ENCODE measurements at places on chromosomes 3 and 15.

- DNase-seq = no peak
Measured at GRCh38 chr3:184602372-184603150, 41.0 kb downstream of the EPHB3 start.

DNA sequence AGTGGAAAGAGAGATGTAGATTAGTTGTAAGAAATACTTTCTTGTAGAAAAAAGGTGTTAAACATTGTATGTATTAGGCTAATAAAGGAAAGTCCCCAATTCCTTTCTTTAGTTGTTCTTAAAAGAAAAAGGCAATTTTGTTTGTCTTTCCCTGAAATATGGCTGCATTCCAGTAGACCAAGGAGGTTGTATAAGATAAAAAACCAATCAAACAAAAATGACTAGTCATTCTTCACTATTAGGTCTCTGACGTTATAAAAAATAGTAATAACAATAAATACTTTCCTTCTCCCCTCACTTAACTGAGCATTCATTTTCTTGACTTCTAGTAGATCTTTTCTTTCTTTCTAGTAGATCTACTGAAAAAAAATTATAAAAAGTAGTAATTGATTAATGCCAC is 8.6 kb upstream of the PPM1L start:
- DNase-seq = no peak

DNA sequence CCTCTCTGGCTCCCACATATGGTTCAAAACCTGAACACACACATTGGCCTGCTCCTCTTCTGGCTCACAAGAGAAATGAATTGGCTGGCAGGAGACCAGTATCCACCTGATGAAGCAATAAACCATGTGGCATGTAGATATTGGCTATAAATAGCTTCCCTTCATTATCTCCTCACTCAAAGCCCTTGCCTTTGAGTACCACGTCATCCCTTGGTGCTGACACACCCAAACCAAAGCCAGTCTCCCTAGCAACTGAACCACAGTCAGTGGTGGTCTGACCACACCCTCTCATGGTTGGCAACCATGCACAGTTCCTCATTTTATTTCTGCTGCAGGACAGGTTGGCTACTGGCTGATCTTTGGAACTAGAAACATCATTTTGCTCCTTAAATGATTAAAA is 98.8 kb downstream of the ZNF621 start:
- DNase-seq = no peak

DNA sequence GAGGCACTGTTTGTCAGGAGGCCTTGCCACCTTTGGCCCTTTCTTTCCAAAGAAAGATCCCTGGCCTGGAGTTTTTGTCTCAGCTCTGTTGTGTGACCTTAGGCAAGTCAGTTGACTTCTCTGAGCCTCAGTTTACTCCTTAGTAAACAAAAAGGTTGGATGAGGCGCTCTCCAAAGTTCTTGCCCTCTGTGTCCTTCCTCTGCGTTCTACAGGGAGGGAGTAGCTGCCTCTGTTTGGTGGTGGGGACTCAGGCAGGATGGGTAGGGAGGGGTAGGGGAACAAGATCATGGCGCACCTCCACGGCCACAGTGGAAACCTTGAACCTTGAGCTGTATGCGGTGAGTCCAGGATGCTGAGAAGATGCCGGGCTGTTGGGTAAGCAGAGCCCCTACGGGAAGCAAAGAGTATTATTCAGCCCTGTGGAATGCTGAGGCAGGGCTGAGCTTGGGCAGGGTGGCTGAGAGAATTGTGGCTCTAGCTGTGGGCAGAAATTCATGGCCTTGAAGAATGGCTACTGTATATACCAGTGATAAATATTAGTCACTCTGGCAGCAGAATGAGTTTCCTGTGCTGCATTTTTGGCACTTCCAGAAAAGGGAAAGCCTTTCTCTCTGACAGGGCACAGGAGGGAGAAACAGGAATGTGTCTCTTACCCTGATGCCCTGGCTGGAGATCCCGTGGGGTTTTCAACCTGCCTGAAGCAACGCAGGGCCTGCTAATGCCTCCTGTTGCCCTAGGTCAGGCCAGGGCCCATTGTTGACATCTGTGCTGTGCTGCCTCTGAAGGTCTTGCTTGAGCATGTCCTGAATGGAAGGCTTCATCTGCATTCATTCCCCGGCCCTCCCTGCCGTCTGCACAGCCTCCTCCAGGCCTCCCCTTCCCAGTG is 39.9 kb downstream of the SMAD3 start:
- no peak for DNase-seq

GRCh38 chr3:155110022-155110421 is 29.9 kb downstream of the MME start:
- no peak for DNase-seq

DNA sequence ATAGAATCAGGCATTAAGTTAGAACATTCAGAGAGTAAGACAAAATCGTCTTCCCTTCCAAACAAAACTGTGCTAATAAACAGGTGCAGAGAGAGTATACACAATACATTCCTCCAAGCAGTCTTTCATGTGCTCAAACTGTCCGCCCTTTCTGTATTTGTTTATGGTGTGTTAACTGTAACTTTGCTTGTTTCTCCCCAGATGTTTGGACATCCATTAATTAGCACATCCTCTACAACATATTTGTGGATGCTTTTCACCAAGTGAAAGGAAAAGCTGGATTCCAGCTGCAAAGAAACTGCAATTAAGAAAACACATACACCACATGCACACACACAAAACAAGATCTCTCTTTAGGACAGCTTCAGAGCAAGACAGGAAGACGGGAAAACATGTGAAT is 912.6 kb downstream of the NTRK3 start:
- DNase-seq = no peak

DNA sequence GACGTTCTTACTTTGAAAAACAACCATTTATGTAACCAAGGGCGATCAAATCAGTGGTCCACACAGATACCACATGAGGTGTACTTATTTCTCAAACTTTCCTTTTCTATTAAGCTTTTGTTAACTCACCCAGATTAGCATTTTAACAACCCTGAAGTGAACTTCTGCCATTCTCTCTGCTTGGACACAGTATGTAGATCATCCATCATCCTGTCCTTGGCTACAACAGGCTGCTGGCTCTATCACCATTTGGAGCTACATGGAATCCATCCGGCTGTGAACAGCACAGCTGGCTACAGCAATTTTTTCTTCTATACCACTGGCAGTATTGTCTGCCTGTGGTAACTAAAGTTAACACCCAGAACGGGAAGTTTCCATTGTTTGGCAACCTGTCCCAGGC is 4.4 kb downstream of the SEMA6D start:
- DNase-seq = no peak

DNA sequence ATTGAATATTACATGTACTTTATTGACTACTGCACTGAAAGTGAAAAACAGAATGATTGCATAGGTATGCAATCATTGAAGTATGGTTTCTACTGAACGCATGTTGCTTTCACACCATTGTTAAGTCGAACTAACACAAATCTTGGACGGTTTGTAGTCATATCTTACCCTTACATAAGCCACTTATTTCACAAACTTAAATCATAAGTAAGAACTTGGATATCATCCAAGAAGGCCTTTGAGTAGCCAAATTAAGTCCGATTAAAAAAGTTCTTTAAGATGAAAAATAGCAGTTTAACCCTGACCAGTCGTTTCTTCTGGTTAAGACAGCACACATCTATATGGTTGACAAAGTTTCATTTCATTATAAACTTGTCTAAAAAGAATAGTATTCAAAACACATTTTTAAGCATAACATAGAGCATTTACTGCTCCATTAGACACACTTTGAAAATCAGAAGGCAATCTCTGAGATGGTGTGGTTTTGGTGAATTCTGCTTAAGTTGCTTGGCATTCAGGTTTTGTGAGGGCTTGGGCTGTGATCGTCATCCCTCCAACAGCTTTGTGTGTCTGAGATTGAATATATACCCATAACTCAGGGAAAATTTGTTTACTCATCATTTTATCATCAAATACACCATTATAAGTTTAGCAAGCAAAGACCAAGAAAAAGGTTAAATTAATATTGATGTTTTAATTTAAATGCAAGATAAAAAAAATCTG is 92.2 kb downstream of the NFKBIZ start:
- DNase-seq = no peak

GRCh38 chr3:58250093-58250707 is 12.6 kb downstream of the ABHD6 start:
- DNase-seq = no peak

DNA sequence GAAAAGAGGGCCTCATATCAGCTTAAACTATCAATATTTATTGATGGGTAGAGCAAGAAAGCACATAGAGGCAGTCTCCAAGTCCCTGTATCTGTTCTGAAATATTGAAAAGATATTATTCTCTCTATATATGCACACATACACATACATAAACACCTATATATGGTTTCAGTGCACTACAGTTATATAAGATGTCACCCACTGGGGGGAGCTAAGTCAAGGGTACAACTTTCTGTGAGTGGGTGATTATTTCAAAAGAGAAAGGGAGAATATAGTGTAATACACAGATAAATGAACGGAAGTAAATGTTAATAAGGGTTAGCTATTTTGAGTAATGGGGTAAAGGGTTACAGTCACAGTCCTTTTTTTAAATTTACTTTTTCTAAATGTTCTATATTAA is 8.8 kb downstream of the SNTN start:
- DNase-seq = no peak

GRCh38 chr15:89824607-89824867 is 9.9 kb upstream of the ANPEP start:
- no peak for DNase-seq

DNA sequence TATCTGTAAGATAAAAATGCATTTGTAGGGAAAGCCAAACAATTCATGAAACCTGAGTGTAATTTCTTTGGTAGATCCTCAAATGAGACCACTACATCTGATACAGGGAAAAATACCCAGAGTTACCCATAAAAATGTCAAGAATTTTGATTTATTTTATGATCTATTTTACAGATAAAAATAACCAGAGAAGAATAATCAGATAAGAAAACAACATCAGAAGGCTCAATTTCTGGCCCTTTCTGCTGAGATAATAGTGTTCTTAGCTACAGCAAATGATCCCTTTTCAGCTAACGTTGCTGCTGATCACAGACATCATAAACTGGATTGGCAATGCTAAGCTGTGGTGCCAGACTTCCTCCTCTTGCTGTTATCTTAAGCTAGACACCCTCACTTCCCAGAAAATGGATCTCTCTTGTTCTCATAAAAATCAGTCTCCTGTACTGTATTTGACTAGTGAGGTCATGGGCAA is 21.3 kb upstream of the TMEM108 start:
- no peak for DNase-seq

DNA sequence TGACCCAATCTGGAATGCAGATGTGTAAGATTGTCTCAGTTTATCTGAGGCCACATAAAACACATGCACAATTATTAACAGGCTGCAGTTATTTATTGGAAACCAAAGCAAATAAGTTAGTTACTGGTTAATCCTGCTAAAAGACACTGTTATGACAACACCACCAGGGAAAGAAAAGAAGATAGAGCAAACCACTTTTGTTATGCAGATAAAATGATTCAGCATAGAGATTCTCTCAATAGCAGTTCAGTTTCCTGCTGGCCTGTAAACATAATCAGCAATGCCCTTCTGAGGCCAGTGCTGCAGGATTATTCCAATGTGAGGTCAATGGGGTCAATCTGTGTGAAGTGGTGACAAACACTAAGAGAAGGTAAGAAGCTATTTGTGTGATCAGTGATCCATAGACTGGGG is 244.4 kb downstream of the ZBTB20 start:
- DNase-seq = no peak

DNA sequence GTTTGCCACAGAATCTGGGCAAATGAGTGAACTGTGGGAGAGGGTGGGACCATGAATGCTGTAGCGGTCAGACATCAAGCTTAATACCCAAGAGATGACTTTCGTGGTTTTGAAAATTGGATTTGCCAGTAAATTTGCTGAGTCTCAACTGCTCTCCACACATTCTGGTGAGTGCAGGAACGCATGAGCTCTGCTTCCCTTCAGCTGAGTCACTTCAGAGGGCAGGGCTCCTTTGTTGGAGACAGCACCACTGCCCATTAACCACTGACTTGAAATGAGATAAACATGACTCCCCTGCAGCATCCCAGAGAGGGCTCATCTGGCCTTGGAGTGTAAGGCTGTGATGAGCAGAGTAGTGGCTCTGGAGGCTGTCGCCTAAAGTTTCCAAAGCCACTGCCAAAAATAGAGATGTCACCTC is 22.6 kb downstream of the RARRES1 start:
- no peak for DNase-seq

- no peak for DNase-seq
Measured at GRCh38 chr3:83096-83495, 113.5 kb upstream of the CHL1 start.

DNA sequence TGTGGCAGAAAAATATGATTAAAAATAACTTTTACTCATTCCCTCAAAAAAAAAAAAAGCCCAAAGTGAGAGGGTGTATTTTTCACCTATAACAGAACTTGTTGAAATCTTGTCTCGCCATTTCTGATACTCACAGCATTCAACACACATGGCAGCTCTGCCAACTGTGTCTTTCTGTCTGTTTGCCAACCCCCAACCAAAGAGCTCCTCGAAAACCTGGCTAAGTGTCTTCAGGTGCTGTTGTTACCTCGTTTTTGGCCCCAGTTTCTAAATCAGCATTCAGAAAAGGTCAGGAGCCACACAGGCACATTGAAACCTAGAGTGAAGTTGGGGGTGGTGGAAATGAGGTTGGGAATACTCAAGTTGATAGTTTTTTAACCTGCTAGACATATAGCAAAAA is 123.5 kb downstream of the TMEM108 start:
- DNase-seq = no peak

- no peak for DNase-seq
Measured at GRCh38 chr15:47194718-47195117, 522.6 kb upstream of the SEMA6D start.

GRCh38 chr15:99732124-99732750 is 1.0 kb downstream of the LYSMD4 start:
- no peak for DNase-seq

DNA sequence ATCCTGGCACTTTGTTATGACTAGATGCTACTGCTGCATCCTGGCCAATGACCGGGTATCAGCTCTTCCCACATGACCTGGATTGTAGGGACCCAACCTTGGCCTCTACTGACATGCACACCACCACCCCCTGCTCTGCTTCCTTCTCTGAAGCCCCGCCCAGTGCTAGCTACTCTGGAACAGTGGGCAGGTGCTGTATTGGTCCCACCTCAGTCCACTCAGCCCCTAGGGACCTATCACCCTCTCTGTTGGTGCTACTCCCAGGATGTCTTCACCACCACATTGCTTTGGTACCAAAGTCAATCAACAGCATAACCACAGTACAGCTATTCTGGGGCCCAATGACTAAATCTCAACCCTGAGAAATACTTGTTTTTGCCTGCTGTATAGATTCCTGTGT is 170.2 kb upstream of the PRICKLE2 start:
- no peak for DNase-seq

DNA sequence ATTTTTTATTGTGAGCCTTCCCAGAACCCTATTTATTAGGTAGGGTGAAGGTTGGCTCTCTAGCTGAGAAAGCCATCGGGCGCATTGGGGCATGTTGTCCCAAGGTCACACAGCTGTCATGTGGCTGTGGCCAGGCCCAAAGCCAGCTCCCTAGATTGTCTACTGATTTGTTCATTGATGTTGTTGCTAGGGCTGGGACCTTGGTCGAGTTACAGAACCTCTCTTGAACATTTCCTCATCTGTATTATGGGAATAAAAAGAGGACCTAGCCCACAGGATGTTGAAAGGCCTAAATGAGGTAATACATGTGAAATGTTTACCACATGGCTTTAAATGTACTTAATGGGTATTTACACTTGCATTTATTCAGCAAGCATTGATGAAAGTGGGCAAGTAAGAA is 252.5 kb downstream of the SUCLG2 start:
- no peak for DNase-seq

GRCh38 chr15:29686079-29686425 is 136.2 kb downstream of the TJP1 start:
- DNase-seq = no peak

- DNase-seq = no peak
Measured at GRCh38 chr3:93911206-93911605, 62.5 kb downstream of the PROS1 start.

- no peak for DNase-seq
Measured at GRCh38 chr3:171755656-171756055, 54.6 kb downstream of the PLD1 start.

Measured in effector CD4-positive, alpha-beta T cell (primary cell).